ENCODE measurements at places on chromosomes 5 and 9.
A peak's percentile ranks its signal among the peaks of the same experiment; 100 is the strongest.

GRCh38 chr9:93297659-93298497, 113.9 kb downstream of the WNK2 start:
- no peak for DNase-seq

DNA sequence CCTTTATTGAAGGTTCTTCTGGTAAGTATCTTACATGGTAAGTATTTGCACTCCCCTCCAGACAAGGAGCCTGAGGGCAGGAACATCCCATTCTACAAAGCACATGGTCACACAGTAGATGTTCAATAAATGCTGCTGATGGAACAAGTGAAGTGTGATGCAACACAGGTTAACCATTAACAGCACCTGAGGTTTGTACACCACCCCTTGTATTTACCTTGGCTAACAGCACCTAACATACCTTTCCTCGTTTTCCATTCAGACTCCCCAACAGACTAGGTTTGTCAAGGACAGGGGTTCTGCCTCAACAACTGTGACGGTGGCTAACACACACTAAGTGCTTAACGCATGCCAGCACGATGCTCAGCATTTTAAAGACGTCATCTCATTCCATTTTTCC, 213.6 kb downstream of the MAPKAP1 start:
- no peak for DNase-seq

- no peak for DNase-seq
These were observed 18.0 kb downstream of the PRUNE2 start for GRCh38 chr9:76887951-76888350.

DNA sequence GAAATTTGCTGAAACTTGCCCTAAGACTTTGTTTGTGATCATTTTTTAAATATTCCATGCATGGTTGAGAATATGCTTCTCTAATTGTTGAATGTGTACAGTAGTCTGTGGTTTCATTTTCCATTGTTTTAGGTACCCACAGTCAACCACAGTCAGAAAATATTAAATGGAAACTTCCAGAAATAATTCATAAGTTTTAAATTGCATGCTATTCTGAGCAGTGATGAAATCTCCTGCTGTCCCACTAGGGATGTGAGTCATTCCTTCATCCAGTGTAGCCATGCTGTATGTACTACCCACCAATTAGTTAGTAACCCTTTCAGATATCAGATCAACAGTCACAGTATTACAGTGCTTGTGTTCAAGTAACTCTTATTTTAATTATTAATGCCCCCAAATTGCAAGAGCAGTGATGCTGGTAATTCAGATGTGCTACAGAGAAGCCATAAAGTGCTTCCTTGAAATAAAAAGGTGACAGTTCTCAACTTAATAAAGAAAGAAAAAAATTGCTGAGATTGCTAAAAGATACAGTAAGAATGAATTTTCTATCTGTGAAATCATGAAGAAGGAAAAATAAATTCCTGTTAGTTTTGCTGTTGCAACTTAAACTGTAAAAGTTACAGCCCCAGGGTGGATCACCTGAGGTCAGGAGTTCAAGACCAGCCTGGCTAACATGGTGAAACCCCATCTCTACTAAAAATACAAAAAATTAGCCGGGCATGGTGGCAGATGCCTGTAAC, 79.9 kb upstream of the FBXL17 start:
- peak; percentile 69 for DNase-seq

DNA sequence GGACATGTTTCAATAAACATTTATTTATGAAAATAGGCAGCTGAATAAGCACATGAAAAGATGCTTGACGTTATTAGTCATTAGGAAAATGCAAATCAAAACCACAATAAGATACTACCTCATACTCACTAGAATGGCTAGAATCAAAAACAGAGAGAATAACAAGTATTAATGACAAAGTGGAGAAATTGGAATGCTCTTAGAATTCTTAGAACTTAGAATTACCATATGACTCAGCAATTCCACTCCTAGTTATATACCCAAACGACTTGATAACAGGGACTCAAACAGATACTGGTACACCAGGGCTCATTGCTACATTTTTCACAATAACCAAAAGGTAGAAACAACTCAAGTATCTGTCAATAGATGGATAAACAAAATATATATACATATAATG, 15.1 kb upstream of the TRIM36 start:
- peak; percentile 41 for DNase-seq

GRCh38 chr5:35046774-35047173, 975 bp downstream of the AGXT2 start:
- DNase-seq = peak; percentile 90

GRCh38 chr9:21081999-21082398, 4.3 kb upstream of the IFNB1 start:
- DNase-seq = no peak

DNA sequence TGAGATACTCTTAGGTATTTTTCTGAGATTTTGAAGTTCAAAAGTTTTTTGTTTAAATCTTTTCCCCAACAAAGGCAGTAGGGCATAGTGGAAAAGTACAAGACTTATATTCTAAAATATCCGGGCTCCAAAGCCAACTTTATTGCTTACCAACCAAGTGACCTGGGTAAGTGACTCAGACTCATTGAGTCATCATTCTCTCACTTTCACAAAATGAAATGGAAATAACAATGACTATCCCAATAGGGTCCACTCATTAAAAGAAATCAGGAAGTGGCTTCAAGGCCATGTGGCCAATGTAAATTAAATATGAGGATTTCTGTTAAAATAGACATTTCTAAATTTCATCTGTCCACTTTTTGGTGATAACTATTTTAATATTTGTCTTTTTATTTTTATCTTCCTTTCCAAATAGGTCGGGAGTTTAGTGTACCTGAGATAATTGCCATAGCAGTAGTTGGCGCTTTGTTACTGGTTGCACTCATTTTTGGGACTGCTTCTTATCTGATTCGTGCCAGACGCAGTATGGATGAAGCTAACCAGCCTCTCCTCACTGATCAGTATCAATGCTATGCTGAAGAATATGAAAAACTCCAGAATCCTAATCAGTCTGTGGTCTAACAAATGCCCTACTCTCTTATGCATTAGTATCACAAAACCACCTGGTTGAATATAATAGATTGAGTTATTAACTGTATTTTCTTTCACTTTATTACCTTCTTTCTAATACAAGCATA, 15.5 kb downstream of the TYRP1 start:
- DNase-seq = peak; percentile 34

GRCh38 chr5:131810510-131811249, 13.9 kb upstream of the FNIP1 start:
- DNase-seq = peak; percentile 47

Measured in fibroblast of gingiva (primary cell).